ENCODE measurements at places on chromosomes 5 and 9.
A peak's percentile ranks its signal among the peaks of the same experiment; 100 is the strongest.

DNA sequence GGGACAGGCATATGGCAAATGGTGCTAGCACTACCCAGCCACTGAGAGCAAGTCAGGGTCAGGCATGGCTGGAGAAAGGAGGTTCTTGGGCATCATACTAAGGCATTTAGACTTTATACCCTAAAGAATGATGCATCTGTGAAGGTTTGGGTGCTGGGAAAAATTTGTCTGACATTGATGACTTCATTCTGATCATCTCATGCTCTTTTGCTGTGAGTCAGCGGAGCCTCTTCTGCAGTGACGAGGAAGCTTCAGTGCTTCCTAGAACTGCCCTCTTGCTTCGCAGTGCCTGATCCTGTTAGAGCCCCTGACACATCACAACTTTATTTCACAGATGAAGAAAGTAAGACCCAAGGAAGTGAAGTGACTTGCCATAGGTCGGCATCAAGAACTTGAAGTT, 266.6 kb upstream of the GAS1 start:
- no peak for DNase-seq

DNA sequence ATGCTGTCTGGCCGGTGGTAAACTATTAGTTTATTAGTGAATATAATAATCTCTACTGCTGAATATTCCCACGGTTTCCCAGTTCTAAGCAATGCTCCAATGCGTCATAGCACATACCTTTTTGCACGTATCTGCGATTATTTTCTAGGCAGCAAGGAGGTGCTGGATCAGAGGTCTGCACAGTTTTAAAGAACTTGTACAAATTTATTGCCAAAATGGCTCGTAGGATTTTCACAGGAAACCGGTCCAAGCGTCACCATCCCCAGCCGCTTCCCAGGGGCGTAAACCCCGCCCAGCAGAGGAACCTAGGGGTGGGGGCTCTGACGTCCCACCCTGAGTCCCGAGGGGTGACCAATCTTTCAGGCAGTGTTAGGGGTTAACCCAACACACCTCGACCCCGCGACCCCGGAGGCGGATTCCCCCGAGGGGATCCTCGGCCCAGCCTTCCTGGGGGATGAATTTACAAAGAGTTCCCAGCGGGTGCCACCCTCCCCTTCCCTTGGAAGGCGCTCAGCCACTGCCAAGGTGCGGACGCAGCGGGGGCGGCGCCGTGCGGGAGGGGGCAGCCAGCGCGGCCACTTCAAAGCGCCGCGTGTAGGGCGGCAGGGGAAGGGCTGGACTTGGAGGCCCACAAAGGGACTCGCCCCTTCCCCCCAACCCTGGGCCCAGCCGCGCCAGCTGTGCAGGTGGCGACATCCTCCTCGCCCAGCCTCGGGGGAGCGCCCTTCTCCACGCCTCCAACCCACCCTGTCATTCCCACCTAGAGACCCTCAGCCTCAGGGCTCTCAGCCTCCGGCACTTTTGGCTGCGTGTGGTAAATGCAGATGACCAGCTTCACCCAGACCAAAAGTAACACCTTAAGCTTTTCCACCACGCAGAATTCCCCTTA, 43.5 kb upstream of the TCF7 start:
- DNase-seq = peak; percentile 77

DNA sequence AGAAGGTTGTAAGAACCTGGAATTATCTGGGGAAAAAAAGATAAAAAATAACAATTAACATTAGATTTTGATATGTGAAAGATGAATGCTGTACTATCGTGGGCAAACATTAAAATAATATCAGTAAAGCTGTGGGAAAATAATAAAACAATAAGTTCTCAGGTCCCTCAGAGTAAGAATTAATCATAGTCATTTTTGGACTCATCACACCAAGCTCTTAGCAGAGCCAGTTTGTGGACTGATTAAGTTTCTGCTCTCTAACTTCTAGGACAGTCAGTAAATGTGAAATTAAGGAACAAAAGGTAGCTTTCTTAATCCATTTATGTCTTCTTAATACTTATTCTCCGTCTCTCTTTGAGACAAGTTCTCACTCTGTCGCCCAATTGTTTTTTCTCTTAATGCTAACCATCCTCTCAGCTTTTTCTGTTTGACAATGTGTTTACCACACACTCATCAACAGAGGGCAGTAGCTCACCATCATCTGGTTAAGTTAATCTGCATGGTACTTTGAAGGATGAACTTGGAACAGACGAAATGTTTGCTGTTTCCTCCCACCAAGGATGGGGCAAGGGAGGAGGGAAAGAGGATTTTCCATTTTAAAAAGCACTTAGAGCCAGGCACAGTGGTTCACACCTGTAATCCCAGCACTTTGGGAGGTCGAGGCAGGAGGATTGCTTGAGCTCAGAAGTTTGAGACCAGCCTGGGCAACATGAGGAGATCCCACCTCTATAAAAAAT, 5.3 kb upstream of the ACO1 start:
- DNase-seq = no peak

- DNase-seq = peak; percentile 63
Measured at GRCh38 chr9:70411930-70412831, 2.3 kb downstream of the KLF9 start.

GRCh38 chr9:121958530-121958929, 134.6 kb downstream of the TTLL11 start:
- no peak for DNase-seq

- DNase-seq = no peak
Measured at GRCh38 chr9:108889649-108890067, 27.6 kb downstream of the ACTL7A start.

GRCh38 chr5:82296929-82297328, 18.8 kb upstream of the RPS23 start:
- DNase-seq = no peak

GRCh38 chr5:50328193-50328729, 112.8 kb downstream of the EMB start:
- DNase-seq = no peak

DNA sequence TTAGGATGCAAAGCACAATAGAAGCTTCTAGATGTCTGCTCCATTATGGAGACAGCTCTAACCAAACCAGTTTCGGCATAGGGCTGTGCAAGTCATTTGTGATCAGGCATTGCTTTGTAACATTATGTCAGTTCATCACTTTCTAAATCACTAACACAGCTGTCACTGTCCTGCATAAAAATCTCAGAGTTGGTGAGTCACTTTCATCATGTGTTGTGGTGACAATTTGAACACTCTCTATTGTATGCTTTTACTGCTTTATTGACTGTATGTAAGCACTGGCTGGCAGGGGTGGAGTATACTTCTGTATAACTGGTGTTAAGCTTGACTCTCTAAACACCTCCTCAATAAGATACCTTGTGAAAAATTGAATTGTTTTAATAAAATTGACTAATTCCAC, 77.9 kb downstream of the SLCO4C1 start:
- DNase-seq = no peak
